T-helper 2 cell treated with Interferon-gamma antibody and Interleukin-4, amounts not matched to agents 100 ng/mL and 5 ng/mL, for 36 hours (primary cell): ENCODE measurements at places on chromosomes 4 and X. TPM values are rescaled to one million over a fixed set of nuclear protein-coding genes. Genes with fewer than 3 reads are reported as not detected.

F11 gene
- total RNA-seq: not detected in 2 replicates

FABP2 gene
- not detected in 2 replicates for total RNA-seq

ADH7 gene
- total RNA-seq: not detected in 2 replicates

GATA1 gene
- not detected in 2 replicates for total RNA-seq

TBX22 gene
- total RNA-seq: not detected in 2 replicates

IQCM gene
- not detected in 2 replicates for total RNA-seq

TCEAL4 gene
- total RNA-seq: 3.3 and 3.7 TPM in 2 replicates

SORCS2 gene
- 0.05 TPM in 1 of 2 replicates, not detected in the other for total RNA-seq

CLDN24 gene
- not detected in 2 replicates for total RNA-seq

SMIM10 gene
- total RNA-seq: 0.41 and 0.59 TPM in 2 replicates

USP26 gene
- total RNA-seq: not detected in 2 replicates

CDX4 gene
- not detected in 2 replicates for total RNA-seq

PLK4 gene
- total RNA-seq: 47.6 and 55.4 TPM in 2 replicates

EXOC1 gene
- 28.1 and 29.9 TPM in 2 replicates for total RNA-seq

GPR78 gene
- not detected in 2 replicates for total RNA-seq

TMEM131L gene
- 37.8 and 41.9 TPM in 2 replicates for total RNA-seq

MAN2B2 gene
- 27.5 and 27.8 TPM in 2 replicates for total RNA-seq

MAOA gene
- total RNA-seq: 19.6 and 20.8 TPM in 2 replicates
